ENCODE measurements at places on chromosomes 11 and 22. TPM values are rescaled to one million over a fixed set of nuclear protein-coding genes. Genes with fewer than 3 reads are reported as not detected.

GRCh38 chr11:50073113-50074105, 40.7 kb downstream of the OR4C45 start:
- no peak for DNase-seq

The SMC1B gene
- not detected for total RNA-seq

GRCh38 chr11:75326439-75326810, 25.0 kb downstream of the ARRB1 start:
- DNase-seq: no peak

- no peak for DNase-seq
Measured at GRCh38 chr22:20524004-20524481, 16.6 kb downstream of the MED15 start.

GRCh38 chr11:99432677-99433076, 411.9 kb downstream of the CNTN5 start:
- no peak for DNase-seq

The OR51G1 gene
- not detected for total RNA-seq

The USP2 gene
- total RNA-seq: 4.4 TPM

- no peak for DNase-seq
Measured at GRCh38 chr11:113952588-113952987, 22.3 kb upstream of the HTR3A start.

DNA sequence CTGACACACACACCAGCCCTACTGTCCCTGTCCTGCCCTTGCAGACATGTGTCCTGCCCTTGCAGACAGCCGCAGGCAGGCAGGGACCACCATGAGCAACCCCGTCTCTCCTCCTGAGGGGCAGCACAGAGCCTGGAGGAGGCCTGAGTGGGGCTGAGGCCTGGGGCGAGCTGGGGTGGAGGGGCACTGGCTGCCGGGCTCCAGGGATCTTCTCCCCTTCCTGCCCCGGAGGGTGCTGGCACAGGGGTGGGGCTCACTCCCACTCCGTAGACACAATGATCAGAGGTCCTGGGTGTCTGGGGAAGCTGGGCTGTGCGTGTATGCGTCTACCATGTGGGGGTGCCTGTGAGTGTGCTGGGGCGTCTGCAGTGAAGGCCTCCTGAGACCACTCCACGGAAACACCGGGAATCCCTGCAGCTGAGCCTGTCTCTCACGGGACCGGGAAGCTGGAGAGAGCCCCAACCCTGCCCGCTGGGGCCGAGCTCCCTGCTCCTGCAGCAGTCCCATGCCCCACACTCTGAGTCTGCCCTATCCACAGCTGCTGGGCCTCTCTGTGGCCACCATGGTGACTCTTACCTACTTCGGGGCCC, 588 bp downstream of the TSPAN32 start:
- no peak for DNase-seq

The TKFC gene
- total RNA-seq: 94.2 TPM

The LRRC75B gene
- total RNA-seq: 11.7 TPM

The PATE4 gene
- not detected for total RNA-seq

The MMP8 gene
- total RNA-seq: not detected

DNA sequence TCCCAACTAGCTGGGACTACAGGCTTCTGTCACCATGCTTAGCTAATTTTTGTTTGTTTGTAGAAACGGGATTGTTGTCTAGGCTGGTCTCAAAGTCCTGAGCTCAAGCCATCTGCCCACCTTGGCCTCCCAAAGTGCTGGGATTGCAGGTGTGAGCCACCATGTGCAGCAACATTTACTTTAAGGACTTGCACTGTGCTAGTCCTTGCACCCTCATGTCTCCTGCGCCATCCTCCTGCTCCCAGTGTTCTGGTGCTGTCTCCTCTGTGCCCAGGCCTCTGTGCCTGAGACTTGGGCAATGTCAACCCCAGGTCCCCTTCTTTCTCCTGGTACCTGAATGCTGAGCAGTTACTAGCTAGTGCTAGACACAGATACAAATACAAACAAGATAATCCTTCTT, 26.7 kb downstream of the WEE1 start:
- no peak for DNase-seq

- DNase-seq: no peak
Measured at GRCh38 chr22:37999640-38000272, 15.4 kb upstream of the SOX10 start.

GRCh38 chr22:50207383-50208140, 6.8 kb downstream of the SELENOO start:
- DNase-seq: no peak

DNA sequence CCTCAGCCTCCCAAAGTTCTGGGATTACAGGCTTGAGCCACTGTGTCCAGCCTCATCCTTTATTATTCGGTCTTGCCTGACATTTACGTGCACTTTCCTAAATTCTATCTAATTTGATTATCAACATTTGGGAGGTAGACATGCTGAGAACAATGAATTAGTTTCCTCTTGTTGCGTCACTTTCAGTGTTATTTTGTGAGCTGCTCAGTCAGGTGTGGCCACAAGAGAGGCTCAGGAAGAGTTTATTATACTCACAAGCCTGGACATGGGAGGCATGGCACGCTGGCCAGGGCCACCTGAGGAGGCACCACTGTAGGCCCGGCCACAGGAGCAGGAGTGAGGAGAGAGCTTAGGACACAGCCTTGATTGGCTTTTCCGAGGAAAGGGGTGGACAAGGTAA, 59.7 kb upstream of the RBFOX2 start:
- DNase-seq: no peak

GRCh38 chr11:2096011-2096918, 42.9 kb downstream of the IGF2 start:
- DNase-seq: no peak

DNA sequence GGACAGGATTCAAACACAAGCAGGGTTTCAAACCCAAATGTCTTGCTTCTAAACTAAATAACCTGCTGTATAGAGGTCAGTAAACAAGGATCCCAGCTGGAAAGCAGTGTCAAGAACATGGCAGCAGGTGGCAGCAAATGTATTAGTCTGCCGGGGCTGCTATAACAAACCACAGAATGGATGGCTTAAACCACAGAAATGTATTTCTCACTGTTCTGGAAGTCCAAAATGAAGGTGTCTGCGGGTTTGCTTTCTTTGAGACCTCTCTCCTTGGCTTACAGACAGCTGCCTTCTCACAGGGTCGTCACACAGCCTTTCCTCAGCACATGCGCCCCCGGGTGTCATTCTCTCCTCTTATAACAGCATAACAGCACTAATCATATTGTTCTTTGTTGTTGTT, 65.1 kb upstream of the LRRC55 start:
- DNase-seq: peak; percentile 68

GRCh38 chr11:12893787-12894672, 115.1 kb upstream of the RASSF10 start:
- peak; percentile 72 for DNase-seq

DNA sequence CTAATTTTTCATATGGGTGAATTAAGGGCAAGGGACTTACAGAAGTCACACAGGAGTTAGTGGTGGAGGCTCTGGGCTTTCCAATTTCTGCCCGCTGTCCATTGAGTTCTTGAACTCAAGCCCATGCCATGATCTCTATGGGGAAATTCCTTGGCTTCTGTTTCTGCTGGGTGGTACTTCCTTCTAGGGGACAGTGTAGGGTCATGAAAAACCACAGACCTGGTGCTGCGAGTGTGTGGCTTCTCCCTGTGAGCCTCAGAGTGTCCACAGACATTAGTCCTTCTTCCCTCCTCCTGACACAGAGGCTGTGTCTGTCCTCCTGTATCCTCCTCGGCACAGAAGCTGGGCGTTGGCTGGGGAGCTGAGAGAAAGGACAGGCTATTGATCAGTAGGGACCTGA, 6.3 kb upstream of the SEZ6L start:
- no peak for DNase-seq

The SIK2 gene
- total RNA-seq: 11.4 TPM

The APOA4 gene
- total RNA-seq: not detected

- no peak for DNase-seq
Measured at GRCh38 chr11:109957000-109957399, 136.2 kb upstream of the ZC3H12C start.

DNA sequence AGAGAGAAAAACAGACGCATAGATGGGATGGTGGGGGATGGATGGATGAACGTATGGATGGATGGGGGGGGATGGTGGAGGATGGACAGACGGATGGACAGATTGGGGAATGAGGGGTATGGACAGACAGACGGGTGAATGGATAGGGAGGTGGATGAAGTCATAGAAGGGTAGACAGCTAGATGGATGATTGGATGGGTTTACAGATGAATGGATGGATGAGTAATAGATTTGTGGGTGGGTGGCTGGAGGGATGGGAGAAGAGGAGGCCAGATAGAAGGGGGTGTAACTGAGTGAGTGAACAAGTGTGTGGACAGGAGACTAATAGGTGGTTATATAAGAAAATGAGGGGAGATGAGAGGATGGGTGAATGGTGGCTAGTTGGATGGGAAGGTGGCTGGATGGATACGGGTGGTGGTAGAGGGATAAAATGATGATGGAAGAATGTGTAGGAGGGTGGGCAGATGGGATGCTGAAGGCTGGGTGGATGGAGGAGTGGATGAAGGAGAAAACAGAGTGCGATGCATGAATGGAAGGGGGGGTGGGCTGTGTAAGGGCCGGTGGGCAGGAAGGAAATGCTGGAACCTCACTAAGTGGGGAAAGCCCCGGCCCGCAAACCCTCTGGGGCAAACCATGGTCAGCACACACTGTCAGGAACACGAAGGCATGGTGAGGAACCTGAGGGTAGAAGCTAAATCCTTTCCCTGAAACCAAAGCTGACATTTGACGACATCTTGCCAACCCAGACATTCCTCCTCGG, 21.6 kb downstream of the ARVCF start:
- no peak for DNase-seq

DNA sequence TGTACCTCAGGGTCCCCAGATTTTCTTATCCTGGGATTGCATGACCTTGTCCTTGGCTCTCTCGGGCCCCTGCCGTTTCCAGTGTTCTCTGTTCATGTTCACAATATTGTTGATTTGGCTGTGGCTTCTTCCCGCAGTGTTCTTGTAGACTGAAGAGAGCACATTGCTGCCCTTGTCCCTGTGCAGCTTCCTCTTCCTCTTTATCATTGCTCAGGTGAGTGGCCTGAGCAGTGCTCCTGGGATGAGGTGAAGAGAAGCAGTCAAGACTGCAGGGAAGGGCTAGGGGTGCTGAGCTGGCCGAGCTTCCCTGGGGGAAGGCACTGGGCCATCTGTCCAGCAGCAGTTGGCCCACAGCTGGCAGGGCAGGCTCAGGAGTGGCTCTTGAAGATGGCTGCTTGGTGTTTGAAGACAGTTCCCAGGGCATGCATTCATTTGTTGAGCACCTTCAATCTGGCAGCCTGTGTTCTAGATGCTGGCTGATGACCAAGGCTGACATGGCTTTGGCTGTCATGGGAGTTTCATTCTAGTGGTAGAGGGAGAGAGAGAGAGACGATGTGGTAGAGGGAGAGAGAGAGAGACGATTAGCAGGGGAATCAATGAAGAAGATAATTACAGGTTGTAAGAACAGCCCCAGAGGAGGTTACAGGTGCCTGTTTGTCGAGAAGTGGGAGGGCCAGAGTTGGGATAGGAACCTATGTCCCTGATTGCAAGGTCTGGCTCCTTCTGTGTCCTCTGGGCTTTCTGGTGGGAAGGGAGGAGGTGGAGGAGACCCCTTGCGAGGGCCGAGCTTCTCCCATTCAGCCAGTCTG, 17.4 kb downstream of the BMAL1 start:
- DNase-seq: no peak

All from HT-29 (cell line).